Prostate gland (tissue), 2 donors: ENCODE measurements at places on chromosomes 16 and 17.
A peak's percentile ranks its signal among the peaks of the same experiment; 100 is the strongest.

GRCh38 chr16:482468-483185, 44.9 kb upstream of the CAPN15 start:
- DNase-seq, result no peak

GRCh38 chr17:34408439-34408838, 45.4 kb upstream of the CCL1 start:
- no peak for DNase-seq

GRCh38 chr16:58032710-58033293, 7.2 kb downstream of the MMP15 start:
- DNase-seq, result no peak

- DNase-seq, result no peak
Measured at GRCh38 chr17:56173958-56174835, 20.9 kb downstream of the ANKFN1 start.

DNA sequence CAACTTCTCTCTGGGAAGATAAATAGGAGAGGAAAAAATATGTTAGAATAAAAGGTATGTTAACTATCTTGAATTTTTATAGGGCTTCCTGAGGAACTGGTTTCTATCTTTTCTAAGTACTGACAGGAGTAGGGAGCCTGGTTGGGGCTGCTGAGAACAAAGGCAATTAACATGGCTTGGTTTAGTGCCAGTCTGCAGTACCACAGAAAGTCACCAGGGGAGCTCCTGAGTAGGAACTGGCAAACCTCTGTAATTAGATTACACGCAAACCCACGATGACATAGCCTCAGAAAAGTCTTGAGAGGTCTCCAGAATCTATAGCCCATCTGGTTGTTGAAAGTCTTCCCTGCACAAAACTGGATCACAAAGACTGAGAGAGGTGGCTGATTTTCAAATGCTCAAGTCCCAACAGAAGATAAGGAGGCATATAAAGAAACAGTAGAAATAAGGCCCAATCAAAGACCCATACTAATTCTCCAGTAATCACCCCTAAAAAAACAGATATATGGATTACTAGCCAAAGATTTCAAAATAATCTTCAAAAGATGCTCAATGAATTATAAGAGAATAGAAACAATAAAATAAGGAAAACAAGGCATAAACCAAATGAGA, 11.7 kb upstream of the CNTNAP4 start:
- no peak for DNase-seq

DNA sequence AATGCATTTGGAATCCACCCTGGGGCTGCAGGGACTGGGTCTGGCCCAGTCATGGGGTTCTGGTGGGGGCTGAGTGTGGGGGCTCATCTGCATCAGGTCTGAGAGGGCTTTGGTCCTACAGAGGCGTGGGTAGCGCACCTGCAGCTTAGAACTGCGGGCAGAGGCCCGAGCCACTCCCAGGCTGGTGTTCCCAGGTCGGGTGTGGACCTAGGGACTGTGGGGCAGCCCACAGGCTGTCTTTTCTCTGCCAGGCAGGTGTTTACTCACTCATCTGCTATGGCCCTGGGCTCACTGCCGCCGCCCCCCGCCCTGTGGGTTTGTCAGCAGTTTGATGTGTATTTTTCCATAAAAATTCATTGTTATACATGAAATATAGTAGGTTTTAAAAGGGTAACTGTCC, 27.0 kb upstream of the DOC2B start:
- no peak for DNase-seq

DNA sequence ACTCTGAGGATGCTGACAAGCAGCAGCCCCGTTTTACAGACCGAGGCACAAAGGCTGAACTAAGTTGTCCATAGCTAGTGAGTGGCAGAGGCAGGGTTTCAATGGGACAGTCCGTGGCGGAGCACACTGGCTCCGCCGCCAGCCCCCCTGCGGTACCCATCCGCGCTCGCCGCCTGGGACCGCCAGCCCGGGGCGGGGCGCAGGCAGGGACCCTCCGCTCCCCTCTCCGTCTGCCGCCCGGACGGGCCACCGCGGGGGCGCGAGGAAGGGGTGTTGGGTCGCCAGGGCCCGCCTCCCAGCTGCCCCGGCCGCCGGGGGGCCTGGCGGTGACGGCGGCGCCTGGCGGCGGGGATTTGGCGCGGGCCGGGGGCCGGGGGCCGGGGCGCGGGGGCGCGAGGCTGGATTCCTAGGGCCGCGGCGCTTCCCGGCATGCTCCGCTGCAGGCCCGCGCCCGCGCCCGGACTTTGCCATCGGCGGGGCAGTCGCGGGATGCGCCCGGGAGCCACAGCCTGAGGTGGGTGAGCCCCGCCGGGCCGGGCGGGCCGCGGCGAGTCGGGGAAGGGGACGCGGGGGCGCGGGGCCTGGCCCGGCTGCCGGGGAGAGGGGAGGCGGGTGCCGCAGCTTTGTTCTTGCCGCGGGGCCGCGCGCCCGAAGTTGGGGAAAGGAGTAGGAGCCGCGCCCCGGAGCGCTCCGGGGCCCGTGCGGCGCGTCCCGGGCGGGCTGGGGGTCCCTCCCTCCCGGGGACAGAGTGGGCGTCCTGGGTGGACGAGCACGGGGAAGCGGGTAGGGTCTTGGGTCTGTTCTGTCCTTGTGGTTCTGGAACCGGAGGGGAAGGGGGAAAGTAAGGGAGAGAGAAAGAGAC, at the start of gene TMEM98:
TMEM98 (plus strand) TSS at position 430 of the 862 bp plus-strand sequence. CDS start 3,376 bp downstream, outside the sequence.
- no peak for DNase-seq

DNA sequence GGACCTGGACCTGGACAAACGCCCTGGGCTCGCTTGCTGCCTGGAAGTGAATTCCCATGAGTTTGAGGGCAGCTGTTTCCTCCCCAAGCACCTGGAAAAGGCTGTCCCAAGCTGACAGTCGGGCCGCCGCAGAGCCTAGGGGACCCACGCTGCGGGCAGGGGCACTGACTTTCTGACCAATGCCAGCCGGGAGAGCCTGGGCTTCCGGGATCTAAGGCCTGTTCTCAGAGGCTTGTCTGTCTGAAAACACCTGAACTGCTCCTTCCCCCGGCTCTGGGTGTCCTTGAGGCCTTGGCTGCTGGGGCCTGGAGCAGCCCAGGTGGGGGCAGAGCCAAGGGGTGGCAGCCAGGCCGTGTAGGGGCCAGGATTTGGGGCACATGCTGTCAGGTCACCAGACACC, 72.6 kb downstream of the LMF1 start:
- DNase-seq, result no peak

DNA sequence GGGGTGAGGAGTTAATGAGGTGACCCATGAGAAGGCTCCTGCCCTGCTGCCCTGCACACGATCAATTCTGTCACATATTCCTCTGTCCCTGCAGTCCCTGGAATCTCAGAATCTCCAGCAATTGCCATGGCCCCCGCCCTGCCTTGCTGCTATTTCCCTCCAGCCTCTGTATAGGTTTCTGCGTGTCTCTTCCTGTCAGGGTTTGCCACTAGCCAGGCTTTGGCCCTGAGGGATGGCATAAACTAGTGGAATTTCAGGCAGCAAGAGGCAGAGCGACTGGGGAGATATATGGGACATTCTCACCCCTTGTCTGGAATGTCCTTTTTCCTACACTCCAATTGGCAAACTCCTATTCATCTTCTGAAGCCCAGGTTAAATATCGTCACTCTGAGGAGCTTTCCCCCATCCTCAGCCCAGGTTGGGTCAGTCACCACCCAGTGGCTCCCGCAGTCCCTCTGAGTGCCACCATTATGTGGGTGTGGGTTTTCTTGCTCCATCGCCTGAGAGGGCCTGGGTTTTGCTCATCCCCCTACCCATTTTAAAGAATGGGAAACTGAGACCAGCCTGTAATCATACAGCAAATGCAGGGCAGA, 15.5 kb upstream of the NATD1 start:
- DNase-seq, result no peak

DNA sequence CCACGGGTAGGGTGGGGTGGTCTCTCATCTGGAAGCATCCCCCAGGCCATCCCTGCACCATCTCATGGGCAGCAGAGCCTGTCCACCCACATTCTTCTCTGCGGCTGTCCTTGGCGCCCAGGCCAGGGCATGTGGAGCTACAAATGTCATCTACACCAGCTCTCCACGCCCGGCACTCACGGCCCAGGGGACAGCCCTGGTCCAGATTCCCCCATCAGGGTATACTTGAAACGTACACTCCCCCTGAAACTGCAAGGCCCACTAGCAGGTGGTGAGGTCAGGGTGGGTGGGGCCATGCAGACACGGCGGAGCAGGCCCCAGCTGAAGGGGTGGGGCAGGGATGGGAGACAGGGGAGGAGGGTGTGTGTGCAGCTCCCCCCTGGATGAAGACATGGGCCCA, 3.2 kb upstream of the SOX8 start:
- no peak for DNase-seq

DNA sequence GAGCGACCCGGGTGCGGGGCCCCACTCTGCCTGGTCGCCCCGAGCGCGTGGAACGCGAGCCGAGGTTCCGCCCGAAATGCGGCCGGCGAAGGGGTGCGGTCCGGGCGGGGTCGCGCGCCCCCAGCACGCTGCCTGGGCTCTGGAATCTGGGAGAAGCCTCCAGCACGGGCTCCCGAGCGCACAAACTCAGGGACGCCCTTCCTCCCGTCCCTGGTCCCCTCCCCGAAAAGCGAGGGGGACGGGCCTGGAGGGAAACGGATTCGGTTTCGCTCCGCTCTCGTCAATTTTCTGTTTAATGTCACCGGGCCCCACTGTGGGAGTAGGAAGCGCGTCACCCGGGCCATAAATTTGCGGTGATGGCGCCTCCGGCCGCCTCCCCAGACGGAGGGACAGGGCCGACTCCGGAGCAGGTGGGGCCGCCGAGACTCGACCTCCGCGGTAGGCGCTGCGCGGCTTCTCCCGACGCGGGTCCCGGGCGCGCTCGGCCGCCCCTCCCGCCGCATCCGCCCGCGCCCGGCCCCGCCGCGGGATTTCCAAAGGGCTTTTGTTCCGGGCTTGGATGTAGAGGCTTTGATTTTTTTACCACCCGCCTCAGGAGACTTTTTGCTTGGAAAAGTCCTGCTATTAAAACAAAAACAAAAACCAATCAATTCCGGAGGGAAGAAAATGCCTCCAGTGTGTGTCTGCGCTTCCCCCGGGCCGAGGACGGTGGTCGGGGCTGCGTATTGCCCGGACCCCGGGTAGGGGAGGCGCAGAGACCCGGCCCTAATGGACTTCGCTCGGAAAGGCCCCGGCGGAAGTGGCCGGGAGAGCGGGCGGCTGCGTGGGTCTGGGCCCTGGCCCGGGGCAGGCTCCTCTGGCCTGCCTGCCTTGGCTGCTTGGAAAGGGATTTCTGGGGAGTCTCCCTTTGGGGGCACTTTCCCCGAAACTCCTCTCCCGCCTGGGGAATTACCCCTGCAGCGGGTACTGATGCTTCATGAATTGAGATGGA, 7.9 kb upstream of the BAHCC1 start:
- peak; percentile 51 for DNase-seq

GRCh38 chr16:31141489-31142108, 6.1 kb upstream of the PRSS8 start:
- no peak for DNase-seq

GRCh38 chr17:49887744-49888360, 40.0 kb upstream of the TAC4 start:
- peak; percentile 56 for DNase-seq

DNA sequence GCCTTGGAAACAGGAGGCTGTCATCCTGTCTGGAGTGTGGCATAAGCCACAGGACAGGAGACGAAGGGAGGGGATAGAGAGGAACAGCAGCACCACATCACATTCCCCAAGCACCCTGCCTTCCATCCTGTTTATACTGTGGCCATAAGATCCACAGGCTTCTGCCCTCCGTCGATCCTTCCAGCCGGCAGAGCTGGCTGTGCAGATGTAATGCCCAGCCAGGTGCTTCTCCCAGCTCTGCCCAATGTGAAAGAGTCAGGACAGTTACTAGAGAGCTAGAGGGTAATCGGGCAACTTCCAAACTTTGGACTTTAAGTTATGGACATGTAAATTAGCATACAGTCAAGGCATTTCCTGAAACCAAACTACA, 368.4 kb downstream of the SOX9 start:
- DNase-seq, result no peak

DNA sequence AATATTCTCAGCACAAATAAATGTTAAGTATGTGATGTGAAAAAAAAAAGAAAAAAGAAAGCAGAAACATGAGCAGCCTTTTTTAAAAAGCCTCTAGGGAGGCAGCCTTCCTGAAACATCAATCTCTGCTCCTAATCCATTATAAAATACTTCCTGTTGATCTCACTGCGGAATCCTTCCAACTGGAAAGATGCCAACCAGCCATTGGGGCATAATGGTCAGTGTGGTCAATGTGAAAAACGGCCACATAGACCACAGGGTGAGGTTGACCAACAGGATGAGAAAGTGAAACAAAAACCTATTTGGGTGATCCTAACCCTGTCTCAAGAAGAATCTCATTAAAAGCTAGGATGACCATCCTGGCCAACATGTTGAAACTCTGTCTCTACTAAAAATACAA, 26.1 kb upstream of the ABCA8 start:
- no peak for DNase-seq

DNA sequence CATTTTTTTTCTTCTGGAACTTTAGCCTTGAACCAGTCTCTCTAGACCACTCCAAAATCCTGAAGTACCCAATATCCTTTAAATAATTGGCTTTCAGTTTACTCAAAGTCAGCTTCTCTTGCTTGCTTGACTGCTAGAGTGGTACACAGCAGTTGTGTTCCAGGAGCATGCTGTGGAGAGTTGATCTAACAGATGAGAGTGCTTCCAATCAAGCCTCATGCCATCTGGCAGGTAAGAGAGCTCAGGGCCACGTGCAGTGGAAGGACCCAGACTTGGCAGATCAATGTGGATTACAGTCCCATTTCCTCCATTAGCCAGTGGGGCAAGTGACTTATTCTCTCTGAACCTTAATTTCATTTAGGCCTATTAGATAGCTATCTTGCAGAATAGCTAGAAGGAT, 15.7 kb downstream of the CNEP1R1 start:
- DNase-seq, result no peak

- no peak for DNase-seq
Measured at GRCh38 chr16:66322174-66322573, 44.3 kb upstream of the CDH5 start.

DNA sequence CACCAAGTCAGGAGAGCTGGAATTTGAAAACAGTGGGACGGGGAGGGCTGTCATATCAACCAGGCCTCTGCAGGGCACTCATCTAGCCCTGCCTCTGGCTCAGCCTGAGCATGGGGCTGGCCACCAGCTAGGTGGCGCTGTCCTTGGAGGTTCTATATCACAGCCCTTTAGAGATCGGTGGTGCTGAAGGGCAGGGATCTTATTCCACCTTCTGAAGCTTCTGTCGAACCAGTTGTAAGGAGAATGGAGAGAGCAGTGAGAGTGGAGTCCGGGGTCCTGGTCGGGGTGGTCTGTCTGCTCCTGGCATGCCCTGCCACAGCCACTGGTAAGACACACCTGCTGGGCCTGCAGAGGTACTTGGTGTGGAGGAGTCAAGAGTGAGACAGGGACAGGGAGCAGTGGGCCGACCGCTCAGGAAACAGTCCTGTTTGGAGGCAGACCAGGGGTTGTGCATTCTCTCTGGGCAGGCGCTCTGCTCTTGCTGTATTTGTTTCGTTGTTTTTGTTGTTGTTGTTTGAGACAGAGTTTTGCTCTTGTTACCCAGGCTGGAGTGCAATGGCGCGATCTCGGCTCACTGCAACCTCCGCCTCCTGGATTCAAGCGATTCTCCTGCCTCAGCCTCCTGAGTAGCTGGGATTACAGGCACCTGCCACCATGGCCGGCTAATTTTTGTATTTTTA, at the start of gene CES3:
CES3 (plus strand) TSS at position 202 of the 680 bp plus-strand sequence; CDS start at position 244, 42 bp downstream.
- DNase-seq, result no peak

GRCh38 chr17:66829386-66829864, 5.5 kb upstream of the CACNG5 start:
- DNase-seq, result peak; percentile 17
